ENCODE measurements at places on chromosomes 1 and 21. TPM values are rescaled to one million over a fixed set of nuclear protein-coding genes. Genes with fewer than 3 reads are reported as not detected.

The TMEM39B gene
- total RNA-seq = 25.8 TPM

- DNase-seq = no peak
These were observed 31.1 kb downstream of the AJAP1 start for GRCh38 chr1:4685523-4685865.

GRCh38 chr1:17624611-17625233, 85.2 kb downstream of the ARHGEF10L start:
- no peak for DNase-seq

DNA sequence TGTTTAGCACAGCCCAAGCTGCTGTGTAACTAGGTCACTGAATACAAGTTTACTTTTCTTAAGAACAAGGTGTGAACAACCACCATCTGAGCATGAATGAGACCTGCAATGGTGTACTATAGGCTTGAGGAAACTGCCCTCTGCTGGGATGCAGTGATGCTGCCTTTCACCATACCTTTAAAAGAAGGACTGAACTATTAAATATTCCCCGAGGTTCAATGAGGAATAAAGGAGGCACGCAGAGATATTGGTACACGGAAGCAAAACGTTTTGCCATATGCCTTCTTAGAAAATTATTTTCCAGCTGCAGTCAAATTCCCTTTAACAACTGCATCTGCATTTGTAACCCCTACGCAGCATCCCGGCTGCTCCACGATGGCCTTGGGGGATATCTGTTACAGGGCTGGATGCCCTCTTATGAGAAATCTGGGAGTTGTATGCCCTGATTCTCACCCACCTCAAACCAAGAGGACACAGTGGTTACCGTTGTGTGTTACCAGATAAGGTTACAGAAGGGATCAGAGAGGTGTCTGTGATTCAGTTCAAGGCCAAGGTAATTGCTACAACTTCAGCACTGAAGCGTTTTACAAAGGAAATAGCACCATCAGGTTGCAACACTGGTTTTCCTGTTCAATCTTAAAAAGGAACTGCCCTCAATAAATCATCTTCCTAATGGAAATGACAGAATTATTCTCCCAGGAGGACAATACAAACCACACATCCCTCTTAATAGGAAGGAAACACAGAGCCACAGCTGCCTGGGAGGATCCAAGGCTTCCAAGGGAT, 470.5 kb downstream of the LTN1 start:
- DNase-seq = no peak

DNA sequence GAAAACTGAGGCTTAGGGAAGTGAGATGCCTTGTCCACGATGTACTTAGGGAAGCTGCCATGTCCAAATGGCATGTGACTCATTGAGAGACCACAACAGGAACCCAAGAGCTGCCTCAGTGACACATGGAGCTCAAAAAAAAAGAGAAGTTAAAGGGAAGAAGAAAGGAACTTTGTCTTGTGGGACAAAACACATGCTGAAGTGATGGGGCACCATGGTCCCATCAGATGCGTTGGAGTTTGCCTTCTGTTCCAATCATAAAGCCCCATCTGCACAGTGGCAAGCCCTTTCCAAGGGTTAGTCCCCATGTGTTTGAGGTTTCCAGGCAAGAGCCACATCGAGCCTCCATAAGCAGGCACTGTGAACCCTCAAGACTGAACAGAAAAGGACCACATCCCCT, 8.0 kb downstream of the MED8 start:
- DNase-seq = no peak

DNA sequence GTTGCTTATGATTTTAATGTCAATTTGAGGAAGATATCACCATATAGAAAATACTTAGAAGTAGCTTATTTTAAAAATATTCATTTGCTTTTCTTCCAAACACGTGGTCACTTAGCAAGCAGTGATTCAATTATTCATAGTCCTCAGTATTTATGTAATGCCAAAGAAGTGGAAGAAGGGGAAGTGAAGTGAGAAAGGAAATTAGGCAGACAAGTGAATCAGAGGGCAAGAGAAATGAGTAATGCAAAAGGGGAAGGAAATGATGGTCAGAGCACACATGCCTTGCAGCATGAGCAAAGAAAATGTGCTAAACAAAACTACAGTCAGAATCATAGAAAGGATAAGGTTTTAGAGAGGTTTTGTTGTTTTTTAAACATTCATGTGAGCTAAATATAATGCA, 31.8 kb downstream of the SDCCAG8 start:
- no peak for DNase-seq

GRCh38 chr1:31573261-31573660, 3.1 kb upstream of the TINAGL1 start:
- no peak for DNase-seq

- DNase-seq = no peak
These were observed 98.9 kb upstream of the KCNK1 start for GRCh38 chr1:233514946-233515391.

Measured in WTC11 (cell line).